AG08396 (cell line): ENCODE measurements at places on chromosomes 1 and 21.

- no peak for DNase-seq
Observed at GRCh38 chr1:204731509-204731908, 46.0 kb upstream of the LRRN2 start.

- no peak for DNase-seq
Observed at GRCh38 chr1:82139751-82140468, 339.2 kb downstream of the ADGRL2 start.

DNA sequence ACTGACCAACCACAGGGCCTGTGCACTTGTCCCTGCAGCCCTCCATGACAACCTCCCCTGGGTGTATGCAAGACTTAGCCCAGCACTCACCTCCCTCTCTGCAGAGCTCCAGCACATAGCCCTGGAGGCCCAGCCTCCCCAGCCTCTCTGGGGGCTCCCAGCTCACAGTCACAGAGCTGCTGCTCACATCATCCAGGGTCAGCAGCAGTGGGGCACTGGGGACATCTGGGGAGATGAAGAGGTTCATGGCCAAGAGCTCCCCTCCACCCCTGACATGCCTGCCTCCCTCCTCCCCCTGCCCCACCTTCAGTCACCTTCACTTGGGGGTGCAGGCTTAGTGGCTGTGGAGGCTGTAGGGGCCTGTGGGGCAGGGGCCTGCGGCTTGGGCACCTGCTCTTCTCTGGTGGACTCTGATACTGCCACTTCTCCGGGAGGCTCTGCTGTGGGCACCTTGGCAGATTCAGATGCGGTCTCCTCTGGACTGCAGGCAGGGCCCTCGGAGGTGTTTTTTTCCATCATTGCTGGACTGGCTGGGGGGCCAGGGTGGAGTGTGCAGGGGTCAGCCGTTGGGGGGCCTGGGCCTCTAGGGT, at the start of gene MYBPH:
Gene MYBPH (minus strand): TSS at position 590 of the 590 bp plus-strand sequence. CDS start 71 bp downstream, at position 519.
- DNase-seq, result no peak

DNA sequence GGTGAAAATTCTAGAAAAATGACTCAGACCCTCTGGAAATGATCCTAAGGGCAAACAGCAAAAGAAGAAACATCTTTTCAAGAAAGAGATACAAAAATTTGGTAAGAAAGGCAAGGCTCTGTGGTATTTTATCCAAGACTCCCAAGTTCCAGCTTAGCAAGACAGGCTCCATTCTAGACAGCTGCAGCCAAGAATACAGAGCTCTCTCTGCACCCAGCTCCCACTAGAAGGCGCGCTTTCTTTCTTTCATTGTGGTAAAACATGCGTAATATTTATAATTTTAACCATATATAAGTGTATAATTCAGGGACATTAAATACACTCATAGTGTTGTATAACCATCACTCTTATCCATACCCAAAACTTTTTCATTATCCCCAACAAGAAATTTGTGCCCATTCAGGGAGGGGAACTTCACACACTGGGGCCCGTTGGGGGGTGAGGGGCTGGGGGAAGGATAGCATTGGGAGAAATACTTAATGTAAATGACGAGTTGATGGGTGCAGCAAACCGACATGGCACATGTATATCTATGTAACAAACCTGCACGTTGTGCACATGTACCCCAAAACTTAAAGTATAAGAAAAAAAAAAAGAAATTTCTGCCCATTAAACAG, 2.2 kb upstream of the HFM1 start:
- DNase-seq, result peak; percentile 30

- peak; percentile 75 for DNase-seq
Observed at GRCh38 chr1:150596095-150596892, 16.9 kb upstream of the MCL1 start.

DNA sequence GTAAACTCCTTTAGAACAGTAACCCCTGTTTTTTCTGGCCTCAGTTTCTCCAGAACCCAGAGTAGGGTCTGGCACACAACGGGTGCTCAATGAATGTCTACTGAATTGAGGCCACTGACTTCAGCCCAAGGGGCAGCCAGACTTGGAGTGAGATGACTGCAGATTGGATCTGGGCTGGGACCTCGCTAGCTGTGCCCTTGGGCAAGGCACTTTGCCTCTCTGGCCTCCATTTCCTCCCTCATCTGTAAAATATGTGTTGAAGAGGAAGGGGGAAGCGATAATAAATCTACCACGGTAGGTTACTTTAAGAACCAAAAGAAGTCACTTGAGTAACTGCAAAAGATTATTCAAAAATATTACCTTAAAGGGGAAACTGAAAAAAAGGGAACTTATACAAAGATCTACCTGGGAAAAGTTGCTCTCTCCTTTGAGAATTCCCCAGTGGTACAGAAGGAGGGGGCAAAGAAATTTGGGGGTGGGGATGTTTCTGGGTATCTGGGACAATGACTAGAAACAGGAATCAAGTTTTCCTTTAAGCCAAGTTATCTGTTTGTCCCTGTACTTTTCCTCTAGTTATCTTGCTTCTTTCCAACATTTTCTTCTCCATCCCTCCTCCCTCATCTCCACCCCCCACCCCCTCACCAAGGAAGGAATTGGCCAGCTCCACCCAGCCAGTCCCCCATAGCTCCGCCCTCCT, 394 bp upstream of the GRHL3 start:
- no peak for DNase-seq

DNA sequence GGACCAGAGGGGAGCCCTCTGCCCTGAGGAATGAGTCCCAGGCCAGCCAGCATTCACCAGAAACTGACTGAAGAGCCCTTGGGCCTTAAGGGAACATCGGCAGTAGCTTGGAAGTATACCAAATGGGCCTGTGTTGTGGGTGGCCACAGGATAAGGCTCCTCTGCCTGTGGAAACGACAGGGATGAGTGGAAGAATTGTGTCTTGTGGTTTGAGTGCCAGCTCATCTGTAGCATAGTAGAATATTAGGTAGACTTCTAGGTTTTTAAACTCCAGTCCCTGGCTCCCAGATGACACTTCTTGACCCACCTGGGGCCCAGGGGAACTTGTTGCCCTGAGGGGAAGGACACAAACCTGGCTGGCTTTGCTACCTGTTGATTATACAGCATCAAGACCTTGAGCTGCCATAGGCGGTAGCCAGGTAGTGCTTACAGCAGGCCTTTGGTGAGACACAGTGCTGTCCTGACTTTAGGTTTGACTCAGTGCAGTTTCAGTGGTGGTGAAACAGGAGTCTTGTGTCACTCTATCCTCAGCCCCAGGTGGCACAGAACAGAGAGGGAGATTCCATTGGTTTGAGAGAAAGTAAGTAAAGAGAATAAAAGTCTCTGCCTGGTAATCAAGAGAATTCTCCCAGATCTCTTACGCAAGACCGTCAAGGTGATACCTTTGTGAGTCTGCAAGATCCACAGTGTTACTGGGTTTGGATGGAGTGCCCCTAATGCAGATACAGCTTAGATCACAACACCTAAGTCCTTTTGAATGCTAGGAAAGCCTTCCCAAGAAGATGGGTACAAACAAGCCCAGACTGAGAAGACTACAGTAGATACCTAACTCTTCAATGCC, 50.2 kb downstream of the RABGAP1L start:
- no peak for DNase-seq

DNA sequence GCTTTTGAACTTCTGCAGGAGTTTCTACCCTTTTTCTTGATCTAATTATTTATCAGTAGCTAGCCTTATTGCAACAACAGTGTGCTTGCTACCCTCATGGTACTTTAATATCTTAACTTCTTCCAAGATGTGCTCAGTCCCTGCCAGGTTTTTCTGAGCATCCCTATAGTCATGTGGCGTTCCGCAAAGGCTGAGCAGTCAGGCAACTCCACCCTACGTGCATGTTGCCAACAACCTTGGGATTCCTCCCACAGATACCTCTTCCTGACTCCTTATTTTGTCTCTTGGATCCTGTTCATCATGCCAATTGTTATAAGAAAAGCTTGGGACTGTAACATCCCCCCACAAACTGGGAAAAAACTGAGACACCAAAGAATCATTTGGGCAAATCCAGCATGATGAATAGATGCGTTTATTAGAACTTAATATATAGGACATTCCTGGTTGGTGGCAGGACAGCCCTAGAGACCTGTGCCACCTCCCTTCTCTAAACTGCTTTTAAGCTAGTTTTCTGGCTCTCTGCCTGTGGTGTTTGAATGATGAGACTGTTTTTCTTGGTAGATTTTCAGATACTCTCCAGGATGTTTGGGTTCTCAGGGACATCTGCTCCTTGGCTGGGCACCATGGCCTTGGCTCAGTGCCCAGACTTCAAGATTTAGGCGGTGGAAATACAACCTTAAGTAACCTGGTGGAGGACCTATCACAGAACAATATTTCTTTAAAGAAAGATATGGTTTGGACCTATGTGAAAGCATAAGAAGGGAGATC, 27.1 kb upstream of the KCTD3 start:
- no peak for DNase-seq

- no peak for DNase-seq
Observed at GRCh38 chr1:11358984-11359383, 86.0 kb downstream of the UBIAD1 start.

- DNase-seq, result no peak
Observed at GRCh38 chr1:36836916-36837315, 197.4 kb downstream of the GRIK3 start.

- DNase-seq, result peak; percentile 34
Observed at GRCh38 chr1:23664837-23665795, 26.5 kb upstream of the RPL11 start.

DNA sequence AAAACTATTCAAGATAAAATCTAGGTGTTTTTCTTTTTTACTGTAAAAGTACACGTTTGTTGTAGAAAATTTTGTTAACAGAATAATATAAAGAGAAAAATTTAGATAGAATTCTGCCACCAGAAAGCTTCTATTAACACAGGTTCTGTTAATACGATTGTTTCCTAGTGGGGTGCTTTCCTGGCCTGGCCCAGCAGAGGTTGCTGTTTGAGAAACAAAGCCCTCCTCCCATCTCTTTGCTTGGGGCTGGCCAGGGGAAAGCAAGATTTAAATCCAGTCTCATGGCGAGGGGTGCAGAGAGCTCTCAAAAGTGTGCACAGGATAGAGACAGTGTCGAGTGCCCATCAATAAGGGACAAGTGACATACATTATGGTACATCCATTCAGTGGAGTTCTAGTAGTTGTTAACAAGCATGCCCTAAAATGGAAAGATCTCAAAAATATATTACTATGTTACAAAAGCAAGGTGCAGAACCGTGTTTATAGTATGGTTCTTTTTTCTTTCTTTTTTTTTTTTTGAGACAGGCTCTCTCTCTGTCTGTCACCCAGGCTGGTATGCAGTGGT, 14.6 kb upstream of the ACBD3 start:
- DNase-seq, result no peak

DNA sequence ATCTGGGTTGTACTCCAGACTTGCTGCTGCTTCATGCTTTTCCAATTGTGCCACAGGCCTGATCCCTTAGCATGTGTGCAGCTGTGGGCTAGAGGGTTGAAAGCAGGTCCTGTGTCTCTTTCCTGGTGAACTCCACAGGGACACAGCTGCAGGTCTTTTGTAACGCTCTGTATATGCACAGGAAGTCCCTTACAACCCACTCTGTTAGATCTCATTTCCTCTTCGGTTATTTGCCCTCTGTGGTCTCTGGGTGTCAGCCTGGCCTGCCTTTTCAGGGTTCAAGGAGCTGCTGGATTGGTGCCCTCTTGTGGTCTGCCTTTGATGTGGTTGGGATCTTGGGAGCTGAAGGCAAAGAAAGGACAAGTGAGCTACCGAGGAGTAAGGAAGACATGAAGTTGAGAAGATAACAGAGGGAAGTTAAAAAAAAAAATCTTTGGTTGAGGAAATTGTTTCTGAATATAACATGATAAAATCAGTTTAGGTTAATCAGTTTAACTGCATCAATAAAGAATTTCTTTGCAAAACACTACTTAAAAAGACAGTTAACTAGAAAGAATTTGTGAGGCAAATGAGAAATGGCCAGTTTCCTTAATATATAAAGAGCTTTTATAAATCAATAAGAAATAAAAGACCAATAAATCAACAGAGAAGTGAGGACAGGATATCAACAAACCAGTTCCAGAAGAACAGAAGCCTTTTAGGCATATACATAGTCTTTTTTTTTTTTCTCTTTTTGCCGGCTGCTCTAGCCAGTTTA, 44.1 kb downstream of the UCK2 start:
- DNase-seq, result no peak

DNA sequence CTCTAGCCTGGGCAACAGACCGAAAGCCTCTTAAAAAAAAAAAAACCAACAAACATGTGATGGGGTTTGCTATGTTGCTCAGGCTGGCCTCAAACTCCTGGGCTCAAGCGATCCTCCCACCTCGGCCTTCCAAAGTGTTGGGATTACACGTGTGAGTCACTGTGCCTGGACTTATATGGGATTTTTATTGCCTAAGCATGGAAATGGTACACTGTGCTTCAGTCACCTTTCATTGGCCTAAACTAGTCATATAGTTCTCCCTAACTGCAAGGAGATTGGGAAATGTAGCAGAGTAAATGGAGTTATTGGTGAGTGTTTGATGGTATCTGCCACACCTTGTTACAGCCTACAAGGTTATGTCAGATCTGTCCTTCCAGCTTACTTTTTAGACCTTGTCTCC, 17.2 kb upstream of the MEF2D start:
- DNase-seq, result no peak

- no peak for DNase-seq
Observed at GRCh38 chr1:31377364-31377863, 4.5 kb upstream of the FABP3 start.

GRCh38 chr1:165116732-165117131, 239.8 kb downstream of the LMX1A start:
- peak; percentile 54 for DNase-seq

GRCh38 chr1:202756391-202756790, 46.1 kb upstream of the SYT2 start:
- DNase-seq, result no peak

GRCh38 chr1:25977801-25978200, 20.1 kb downstream of the PAFAH2 start:
- DNase-seq, result no peak

DNA sequence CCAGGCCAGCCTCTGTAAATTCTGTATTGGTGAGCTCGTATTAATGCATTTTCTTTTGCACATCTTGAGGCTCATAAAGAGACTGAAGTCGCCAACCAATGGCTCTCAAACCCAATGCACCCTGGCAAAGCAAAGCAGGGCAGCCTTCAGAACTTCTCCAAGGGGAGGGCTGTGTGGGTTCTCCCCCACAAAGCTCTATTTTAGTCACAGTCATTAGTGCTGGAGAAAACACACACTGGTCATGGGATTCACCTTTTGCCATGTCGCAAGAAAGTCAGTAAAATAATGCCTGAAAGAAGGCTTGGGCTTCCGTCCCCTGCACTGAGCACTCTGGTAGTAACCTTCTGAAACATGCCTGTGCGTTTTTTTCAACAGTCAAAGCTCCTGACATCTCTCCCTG, 26.3 kb upstream of the ATF3 start:
- no peak for DNase-seq

DNA sequence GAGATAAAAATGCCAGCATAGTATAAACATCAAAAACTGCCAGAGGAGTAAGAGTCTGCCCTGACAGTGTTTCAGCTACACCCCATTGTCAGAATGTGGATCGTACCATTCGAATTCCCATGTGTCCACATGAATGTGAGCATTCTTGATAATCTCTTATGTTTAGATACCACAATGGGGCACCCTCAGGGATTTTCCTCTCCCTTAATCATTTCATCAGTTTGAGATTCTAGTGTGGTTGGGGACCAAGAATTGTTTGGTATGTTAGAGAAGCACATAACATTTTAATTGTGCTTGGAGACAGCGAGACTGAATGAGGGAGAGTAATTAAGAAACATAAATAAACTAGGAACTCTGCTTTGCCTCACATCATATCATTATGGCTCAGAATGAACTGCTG, 120.2 kb downstream of the ZC3H11B start:
- DNase-seq, result no peak

- no peak for DNase-seq
Observed at GRCh38 chr21:33914188-33914587, 1.4 kb downstream of the ATP5PO start.
